ENCODE measurements at places on chromosomes 1 and 21.

DNA sequence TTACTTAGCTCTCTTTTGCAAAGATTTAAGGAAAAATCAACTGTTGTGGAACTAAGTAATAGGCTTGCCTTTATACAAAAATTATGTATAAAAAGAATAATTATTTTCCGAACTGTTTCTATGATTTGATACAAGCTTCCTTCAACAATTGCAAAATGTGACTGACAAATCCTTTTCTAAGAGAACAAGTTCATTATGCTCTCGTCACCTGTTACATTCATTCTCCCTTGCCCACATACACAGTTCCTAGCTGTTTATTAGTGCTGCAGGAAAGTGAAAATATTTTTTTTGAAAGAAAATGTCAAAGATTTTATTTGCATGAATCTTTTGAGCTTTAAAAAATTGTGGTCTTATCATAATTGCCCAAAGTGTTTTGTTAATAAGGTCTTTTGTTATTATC is 466.2 kb downstream of the USP25 start:
- no peak for DNase-seq

GRCh38 chr1:54542120-54542961 is 5.7 kb upstream of the ACOT11 start:
- peak; percentile 40 for DNase-seq

- no peak for DNase-seq
These were observed 602.5 kb downstream of the PTPRU start for GRCh38 chr1:29838738-29839320.

GRCh38 chr1:116253566-116254382 is 119.3 kb upstream of the ATP1A1 start:
- DNase-seq, result no peak

- no peak for DNase-seq
These were observed 2.1 kb upstream of the RAP1GAP start for GRCh38 chr1:21670956-21671902.

- no peak for DNase-seq
These were observed 21.8 kb downstream of the ELK4 start for GRCh38 chr1:205610036-205610435.

DNA sequence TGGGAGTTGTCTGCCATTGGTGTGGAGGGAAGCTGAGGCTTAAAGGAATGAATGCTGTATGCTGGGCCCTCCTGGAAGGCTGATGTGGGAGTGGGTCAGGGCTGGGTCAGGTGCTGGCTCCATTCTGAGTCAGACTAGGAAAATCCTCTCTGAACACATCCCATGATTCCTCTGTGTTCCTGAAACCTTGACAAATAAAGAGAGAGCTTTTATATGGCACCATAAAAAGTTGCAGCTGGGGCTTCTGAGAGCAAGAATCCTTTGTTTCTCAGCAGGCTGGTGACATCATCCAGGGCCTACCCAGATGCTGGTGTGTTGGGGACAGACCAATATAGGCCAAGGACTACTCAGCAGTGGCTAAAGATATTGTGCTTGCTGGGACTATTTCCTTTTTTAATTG is 27.8 kb upstream of the NFASC start:
- peak; percentile 43 for DNase-seq

DNA sequence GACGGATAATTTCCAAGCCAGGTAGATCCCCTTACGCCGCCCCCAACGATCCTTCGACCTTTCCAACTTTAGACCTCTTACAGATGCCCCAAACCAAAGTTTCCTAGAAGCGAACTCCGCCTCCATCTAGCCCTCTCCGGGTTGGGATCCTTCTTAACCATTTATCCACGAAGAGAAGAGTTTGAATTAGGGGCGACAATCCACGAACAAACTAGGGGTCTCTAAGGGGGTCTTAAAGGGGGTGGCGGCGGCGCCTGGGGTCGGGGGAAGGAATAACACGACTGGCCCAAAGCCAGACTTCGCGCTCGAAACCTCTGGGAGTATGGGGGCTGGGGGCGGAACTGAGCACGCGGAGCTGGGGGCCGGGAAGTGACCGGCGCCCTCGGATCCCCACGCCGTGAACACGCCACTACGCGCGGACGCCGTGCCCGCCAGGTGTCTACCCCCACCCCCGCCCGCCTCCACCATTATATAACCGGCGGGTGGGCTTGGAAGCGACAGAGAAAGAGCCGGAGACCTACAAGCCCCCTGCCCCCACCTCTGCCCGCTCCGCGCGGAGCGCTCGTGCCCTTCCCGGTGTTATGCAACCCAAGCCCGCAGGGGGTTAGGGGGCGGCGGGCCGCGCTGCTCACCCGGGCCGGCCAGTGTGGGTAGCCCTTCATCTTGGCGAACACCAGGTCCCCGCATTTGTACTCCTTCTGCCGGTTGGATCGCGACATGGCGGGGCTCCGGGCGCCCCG is 594 bp downstream of the HDGF start:
- DNase-seq, result peak; percentile 66

DNA sequence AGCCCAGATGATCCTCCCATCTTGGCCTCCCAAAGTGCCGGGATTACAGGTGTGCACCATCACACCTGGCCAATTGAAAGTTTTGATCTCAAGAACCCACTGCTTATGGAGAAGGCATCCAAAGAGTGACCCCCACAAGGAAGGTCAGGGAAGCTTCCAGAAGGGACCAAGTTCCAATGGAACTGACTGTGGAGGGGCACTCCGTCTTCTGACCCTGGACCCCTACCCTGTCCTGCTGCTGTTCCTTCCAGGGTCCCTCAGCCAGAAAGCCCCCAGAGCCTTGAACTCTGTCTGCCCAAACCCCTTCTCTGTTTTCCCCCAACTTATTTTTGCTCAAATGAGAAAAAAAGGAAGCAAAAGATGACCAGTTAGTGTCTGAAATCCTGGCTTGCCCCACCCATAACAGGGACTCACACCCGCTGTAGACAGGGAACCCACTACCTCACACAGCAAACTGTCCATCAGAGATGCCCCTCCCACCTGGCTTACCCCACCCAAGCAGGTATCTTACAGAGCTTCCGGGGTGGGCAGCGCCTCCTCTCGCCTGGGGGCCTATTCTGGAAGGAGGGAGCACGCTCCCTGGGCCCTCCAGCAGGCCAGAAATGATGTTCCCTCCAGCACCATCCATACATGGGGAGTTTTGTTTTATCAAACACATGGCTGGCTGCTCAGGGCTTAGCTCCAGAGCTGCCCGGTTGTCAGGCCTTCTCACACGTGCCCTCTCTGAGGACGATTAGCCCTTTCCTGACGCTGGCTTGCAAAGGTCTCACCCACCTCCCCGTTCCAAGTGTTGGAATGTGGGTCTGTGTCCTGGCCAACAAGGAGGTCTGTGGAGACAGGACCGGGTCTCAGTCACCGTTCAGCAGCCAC is 3.1 kb upstream of the WNT3A start:
- no peak for DNase-seq

DNA sequence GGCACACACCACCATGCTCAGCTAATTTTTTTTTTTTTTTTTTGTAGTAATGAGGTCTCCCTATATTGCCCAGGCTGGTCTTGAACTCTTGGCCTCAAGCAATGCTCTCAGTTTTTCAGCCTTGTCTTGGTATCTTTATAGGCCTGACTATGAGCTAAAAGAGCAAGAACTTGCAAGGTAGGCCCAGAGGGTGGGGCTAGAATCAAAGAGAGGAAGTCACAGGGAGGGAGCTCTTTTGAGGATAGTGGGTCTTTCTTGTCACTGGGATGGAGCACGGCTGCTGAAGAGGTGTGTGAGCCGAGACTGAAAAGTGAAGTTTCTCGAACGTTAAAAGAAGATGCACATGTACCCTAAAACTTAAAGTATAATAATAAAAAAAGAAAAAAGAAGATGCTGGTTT is 260.0 kb upstream of the BEND5 start:
- DNase-seq, result no peak

- peak; percentile 14 for DNase-seq
These were observed 57.0 kb downstream of the CAMTA1 start for GRCh38 chr1:6842301-6842700.

- DNase-seq, result no peak
These were observed 184.4 kb downstream of the SIPA1L2 start for GRCh38 chr1:232445361-232446106.

- DNase-seq, result no peak
These were observed 22.8 kb downstream of the SLAMF7 start for GRCh38 chr1:160761886-160762285.

- no peak for DNase-seq
These were observed 111.2 kb upstream of the OLIG2 start for GRCh38 chr21:32914424-32915039.

- DNase-seq, result no peak
These were observed 30.1 kb downstream of the ABCG1 start for GRCh38 chr21:42248783-42249597.

GRCh38 chr1:210250998-210251679 is 18.5 kb downstream of the SERTAD4 start:
- DNase-seq, result peak; percentile 76

DNA sequence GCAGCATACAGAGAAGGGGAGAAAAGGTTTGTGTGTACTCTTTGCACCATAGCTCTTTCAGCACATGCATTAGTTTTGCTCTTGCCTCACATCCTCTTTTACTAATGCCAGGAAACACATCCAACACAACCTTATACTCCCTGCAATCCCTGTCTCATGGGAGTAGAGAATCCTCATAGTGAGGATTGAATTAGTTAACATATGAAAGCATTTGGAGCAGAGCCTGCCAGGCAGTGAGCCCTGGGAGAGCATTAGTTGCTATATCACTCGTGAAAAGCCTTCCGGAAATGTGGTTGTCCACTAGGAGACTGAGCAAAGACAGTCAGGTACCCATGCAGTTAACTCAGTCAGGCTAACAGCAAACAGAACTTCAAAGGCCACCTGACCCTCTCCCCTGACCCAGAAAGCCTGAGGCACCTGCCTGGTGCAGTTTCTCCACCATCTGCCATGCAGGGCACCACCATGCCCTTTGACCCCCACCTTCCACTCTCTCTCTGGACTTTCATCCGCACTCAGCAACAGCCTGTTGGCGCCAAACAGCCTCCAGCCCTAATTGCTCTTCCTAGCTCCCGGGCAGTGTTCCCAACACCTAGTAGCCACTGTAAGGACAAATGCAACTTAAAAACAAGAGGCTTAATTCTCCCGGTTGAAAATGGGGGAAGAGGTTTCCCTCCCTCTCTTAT is 14.9 kb upstream of the AGT start:
- DNase-seq, result no peak

- no peak for DNase-seq
These were observed 59.0 kb upstream of the ATF3 start for GRCh38 chr1:212549503-212550017.

- no peak for DNase-seq
These were observed 199.8 kb downstream of the SEC16B start for GRCh38 chr1:177770096-177770495.

DNA sequence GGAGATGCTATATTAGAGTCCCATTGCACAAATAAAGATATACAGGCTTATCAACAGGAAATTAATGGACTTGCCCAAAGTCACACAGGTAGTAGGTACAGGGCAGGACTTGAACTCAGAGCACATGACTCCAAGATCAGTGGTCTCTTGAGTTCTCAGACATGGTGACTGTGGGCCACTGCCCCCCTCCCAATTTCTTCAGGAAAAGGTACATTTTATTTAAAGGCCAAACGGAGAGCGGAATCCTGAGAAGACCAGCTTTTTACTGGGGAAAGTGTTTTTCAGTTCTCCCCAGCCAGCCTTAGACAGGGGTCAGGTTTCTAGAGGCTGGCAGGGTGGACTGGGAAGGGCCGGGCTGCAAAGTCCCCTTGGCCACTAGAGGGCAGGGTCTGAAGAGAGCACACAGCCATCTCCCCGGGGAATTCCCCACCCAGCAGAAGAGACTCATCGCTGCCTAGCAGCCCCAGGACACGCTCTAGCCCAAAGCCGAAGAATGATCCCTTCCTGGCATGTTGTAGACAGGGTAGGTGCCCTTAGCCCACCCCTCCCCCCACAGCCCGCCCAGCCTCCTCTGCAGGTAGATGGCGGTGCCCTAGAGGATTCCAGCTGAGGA is 29.7 kb downstream of the ACP6 start:
- DNase-seq, result peak; percentile 38

DNA sequence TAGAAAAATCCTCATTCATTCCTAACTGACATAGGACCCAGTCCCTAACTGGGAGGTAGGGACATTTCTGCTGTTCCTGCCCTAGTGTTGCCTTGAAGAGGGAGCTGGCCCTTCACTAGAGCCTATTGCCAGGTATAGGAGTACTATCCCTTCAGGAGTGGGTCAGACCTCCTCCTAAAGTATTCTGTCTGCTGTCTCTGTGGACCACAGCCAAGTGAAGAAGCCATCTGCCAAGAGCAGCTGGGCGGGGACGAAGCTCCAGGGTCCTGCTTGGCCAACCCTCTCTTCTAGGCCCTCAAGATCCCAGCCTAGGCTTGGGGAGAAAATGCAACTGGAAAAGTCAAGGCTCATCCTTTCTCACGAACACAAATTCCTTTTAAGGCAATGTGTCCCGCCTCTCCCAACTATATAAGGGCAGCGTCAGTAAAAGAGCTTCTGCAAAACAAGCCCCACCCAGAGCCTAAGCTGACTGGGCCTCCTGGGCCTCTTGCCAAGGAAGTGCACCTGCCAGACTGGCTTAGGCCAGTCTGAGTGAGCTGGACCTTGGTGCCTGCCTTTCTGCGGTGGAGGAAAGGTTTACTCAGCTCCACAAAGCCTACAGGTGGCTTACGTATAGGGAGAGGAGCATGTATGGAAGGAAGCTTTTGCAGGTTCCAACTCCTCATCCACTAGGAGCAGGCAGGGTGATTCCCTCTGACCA is 638 bp upstream of the TUFT1 start:
- DNase-seq, result peak; percentile 37

- DNase-seq, result no peak
These were observed 191.5 kb downstream of the SETD4 start for GRCh38 chr21:35868869-35869223.

GRCh38 chr1:156394835-156395461 is 25.9 kb downstream of the RHBG start:
- no peak for DNase-seq

GRCh38 chr1:10943991-10944730 is 68.3 kb upstream of the TARDBP start:
- no peak for DNase-seq

GRCh38 chr1:245051349-245052221 is 103.2 kb upstream of the KIF26B start:
- no peak for DNase-seq

DNA sequence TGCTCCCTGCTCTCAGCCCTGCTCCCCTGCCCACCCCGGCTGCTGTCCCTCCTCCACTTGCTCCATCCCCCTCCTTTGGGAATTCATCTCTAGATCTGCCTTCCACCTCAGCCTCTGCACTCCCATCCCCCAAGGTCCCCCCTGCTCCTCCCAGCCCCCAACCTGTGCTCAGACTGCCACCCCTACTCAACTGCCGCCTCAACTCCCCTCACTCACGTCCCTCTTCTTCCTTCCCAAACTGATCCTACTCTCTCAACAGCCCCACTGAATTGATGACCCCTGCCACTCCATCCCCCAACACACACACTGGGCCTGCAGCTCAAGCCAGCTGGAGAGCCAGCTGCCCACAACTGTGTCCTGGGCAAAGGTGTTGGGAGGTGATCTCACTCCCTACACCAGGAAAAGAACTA is 15.8 kb upstream of the ETV3L start:
- no peak for DNase-seq

DNA sequence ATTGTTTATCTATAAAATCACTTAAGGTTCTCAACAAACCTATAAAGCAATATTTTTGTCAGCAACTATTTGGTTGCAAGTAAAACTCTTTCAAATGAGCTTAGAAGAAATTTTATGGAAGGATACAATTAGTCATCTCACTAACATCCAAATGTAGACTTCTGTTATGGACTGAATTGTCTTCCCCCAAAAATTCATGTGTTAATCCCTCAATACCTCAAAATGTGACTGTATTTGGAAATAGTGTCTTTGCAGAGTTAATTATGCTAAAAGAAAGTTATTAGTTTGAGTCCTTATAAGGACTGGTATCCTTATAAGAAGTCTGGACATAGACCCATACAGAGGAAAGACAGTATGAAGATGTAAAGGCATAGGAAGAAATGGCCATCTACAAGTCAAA is 357.8 kb upstream of the PRMT6 start:
- DNase-seq, result no peak

GRCh38 chr1:107678993-107679392 is 286.0 kb downstream of the VAV3 start:
- no peak for DNase-seq
